ENCODE measurements at places on chromosomes 1 and 21.

DNA sequence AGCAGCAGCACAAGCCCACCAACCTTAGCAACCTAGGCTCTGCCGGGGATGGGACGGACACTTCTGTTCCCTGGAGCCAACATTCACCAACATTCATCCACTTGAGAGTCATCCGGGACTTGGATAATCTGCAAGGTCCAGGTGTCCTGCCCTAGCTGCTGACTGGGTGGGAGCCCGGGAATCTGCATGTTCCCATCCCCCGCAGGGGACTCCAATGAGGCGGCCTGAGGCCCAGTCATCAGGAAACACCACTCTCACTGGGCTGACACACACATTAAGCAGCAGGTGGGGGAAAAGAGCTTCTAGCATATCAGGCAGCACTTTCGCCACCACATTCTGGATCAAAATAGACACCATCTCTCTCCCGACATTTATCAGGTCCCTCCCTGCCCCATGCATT is 38.4 kb upstream of the CCSAP start:
- DNase-seq, result no peak

DNA sequence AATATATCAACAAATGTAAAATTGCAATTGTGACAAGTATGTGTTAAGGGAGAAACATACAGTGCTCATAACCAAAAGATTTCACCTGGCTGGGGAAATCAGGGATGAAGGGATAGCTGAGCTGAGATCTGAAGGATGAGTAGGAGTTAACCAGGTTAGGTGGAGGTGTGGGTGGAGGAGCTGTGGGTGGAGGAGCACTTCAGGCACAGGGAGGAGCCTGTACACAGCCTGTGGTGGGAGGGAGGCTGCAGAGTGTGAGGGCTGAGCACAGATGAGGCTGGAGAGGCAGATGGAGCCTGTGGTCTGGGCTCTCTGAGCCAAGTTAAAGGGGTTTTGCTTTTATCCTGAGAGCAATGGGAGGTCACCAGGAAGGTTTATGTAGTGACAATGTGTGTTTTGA is 111.9 kb downstream of the XCL2 start:
- DNase-seq, result no peak

- DNase-seq, result no peak
Measured at GRCh38 chr21:27741736-27742135, 774.8 kb upstream of the ADAMTS5 start.

DNA sequence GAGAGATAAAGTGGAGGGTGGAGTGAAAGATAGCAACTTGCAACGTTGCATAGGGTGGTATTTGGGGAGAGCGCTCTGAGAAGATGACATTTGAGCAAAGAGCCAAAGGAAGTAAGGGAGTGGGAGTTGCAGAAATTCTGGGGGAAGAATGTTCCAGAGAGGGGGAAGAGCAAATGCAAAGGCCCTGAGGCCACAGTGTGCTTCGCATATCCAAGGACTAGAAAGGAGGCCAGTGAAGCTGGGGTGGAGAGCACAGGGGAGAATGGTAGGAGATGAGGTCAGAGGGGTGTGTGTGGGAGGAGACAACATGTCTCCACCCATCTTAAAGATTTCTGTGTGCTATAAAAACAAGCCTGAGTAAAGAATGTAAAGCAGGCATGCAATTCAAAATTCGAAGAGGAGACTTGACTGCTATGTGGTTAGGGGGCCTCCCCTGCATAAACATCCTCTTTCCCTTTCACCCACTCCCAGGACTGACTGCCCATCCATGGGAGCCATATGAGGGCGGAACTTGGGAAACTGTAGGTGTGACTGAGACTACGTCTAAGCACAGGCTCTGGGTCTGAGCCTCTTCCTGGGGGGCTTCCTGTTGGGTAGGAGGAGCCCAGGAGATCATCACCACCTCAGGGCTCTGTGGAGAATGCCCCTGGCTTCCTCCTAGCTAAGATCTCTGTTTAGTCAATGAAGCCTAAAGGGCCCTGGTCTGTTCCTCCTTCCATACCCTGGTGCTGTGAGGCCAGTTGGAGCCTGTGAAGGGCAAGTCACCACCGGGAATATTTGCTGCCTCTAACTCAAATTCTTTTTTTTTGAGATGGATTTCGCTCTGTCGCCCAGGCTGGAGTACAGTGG is 2.9 kb upstream of the CLIC4 start:
- no peak for DNase-seq

DNA sequence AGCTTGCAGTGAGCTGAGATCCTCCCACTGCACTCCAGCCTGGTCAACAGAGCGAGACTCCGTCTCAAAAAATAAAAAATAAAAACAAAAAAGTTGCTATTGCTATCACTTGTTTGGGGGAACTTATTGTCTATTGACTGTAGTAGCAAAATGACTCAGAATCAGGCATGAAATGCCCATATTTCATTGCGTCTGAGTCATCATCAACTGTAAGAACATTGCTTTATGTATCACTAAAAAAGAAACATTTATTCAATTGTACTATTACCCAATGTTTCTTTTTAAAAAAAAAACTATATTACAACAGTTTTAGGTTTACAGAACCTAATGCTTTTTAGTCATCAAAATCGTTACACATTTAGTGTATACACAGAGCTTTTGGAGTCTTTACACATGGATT is 91.0 kb upstream of the FMN2 start:
- DNase-seq, result no peak

DNA sequence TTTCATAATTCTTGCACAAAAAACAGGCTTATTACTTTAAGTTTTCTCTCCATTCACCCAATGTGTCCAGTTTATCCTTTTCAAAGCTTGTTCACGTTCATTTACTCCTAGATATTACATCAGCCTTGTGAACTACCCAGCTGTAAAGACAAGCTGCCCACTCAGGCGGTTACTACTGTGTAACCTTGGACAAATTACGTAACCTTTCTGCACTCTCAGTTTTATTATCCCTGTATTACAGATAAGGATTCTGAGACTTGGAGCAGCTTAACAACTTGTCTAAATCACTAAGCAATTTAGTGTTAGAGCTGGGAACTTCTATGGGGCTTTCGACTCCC is 20.5 kb upstream of the LPAR3 start:
- no peak for DNase-seq

GRCh38 chr1:228162286-228163006 is 3.2 kb upstream of the IBA57 start:
- no peak for DNase-seq

- peak; percentile 29 for DNase-seq
Measured at GRCh38 chr1:186482661-186483255, 21.8 kb upstream of the PDC start.

- no peak for DNase-seq
Measured at GRCh38 chr21:34513129-34513675, 1.2 kb upstream of the KCNE1 start.

DNA sequence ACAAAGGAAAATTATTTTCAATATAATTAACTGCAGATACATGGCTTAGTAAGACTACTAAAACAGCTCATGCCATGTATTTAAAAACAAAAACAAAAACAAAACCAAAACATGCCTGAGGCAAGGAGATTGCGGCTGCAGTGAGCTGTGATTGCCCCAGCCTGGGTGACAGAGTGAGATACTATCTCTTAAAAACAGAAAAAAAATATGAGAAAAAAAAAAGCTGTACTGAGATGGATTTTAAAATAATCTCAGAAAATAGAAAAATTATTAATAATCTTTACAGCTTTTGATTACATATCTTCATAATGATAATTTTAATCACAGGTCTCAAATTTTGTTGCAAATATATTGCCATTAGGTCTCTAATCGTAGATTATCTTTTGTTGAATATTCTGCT is 24.0 kb upstream of the LIN9 start:
- DNase-seq, result no peak

GRCh38 chr1:59520827-59521418 is 224.0 kb downstream of the FGGY start:
- no peak for DNase-seq

- DNase-seq, result no peak
Measured at GRCh38 chr21:45376459-45377324, 28.3 kb upstream of the COL18A1 start.

All from NCI-H774 (cell line).